ENCODE measurements at places on chromosomes 12 and 14.

DNA sequence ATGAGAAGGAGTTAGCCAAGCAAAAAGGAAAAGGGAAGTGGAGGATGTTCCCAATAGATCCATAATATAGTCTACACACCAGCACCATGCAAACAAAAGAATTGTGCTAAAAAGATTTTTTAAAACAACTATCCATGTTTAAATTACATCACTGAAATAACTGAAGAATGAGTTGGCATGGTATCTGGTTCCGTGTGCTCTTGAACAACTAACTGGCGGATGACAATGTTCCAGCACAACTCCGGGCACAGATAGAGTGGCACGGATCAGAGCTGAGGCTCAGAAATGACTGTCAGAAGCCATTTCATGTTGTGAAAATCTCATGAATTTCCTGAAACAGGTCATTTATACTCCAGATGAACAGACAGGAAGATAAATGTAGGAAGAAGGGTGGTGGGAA, 153.1 kb downstream of the HMGA2 start:
- no peak for DNase-seq

DNA sequence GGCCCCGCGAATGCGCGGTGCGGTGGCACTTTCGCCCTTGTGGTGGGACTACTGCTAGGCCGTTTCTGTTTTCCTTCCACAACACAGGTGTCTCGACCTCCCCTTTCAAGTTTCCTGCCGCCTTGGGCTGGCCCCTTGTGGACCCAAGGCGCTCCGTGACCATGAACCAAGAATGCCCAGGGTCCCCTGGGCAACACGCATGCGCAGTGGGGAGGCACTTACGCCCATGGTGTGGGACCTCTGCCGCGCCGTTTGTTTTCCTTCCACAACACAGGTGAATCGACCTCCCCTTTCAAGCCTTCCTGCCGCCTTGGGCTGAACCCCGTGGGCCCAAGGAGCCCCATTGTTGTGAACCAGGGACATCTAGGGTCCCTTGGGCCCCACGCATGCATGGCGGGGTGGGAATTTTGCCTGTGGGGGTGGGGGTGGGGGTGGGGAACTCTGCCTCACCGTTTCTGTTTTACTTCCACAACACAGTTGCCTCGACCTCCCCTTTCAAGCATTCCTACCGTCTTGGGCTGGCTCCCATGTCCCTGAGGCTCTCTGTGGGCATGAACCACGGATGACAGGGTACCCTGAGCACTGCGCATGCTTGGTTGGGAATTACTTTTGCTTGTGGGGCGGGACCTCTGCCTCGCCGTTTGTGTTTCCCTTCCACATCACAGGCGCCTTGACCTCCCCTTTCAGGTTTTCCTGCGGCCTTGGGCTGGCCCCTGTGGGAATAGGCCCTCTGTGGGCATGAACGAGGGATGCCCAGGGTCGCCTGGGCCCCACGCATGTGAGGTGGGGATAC, 355.1 kb downstream of the ALG10 start:
- no peak for DNase-seq

- DNase-seq = no peak
Observed at GRCh38 chr12:59904874-59905521, 309.2 kb downstream of the SLC16A7 start.

DNA sequence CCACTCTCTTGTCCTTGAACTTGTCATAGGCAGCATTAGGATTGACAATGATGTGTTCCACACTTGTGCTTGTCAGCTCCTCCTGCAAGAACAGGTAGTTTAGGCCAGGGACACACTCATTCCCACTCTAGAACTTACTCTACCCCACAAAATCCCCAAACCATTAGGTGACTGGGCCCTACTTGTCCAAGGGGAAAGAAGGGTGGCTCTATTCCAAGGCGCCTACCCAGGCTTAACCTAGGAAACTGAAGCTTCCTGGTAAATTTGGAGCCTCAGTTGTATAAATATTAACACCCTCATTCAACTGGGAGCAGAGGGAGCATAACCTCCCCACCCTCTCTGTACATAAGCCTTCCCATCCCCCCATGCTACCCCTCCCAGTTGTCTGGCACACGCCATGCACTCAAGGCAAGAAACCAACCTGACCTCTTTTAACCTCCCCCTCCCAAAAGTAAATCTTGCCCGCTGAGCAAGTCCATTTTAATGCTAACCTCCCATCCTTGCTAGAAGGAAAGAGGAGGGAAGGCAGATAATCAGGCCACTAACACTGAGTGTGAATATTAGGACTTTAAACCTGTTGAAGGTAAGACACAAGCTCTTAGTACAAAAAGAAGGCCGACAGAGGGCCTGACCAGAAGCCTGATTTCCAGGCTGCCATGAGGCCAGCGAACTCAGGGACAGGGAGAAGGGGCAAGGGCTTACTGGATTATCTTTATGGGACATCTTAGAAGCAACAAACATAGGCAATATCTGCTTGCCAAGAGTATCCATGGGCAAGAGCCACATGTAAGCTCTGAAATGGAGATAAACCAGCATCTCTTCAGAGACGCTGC, 11.0 kb downstream of the DCTN2 start:
- no peak for DNase-seq

DNA sequence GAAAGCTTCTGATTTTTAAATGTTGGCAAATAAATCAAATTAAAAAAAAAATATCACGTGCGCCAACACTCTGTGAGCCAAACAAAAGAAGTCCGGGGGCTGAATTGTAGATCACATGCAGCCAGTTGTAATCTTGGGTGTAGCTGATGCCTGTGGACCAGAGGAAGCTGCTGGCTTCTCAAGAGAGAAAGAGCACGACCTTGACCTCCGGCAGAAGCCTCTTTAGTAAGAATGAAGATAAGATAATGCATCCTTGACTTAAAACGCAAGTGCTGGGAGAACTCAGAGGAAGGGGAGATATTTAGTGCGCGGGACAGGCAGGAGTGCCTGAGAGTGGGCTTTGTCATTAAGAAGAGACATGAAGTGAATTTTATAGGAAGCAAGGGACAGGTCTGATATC, 162.8 kb upstream of the TBX3 start:
- DNase-seq = no peak

DNA sequence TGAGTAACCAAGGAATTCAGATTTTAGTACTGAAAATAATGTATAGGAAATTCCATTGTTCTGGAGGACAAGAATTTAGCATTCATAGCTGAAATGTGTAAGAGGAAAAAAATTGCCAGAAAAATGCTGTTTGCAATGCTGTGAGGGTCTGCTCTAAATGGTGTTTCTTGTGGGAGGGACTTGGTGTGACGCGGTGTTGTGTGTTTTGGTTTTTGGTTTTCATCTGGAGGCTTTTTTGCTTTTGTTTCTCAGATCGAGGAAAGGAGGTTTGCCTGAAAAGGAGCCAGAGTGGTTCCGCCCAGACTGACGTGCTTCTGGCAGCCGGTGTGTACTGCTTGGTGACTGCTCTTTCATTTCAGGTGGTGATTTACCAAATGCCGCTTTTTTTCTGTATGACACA, 211.8 kb upstream of the HMGA2 start:
- DNase-seq = no peak

DNA sequence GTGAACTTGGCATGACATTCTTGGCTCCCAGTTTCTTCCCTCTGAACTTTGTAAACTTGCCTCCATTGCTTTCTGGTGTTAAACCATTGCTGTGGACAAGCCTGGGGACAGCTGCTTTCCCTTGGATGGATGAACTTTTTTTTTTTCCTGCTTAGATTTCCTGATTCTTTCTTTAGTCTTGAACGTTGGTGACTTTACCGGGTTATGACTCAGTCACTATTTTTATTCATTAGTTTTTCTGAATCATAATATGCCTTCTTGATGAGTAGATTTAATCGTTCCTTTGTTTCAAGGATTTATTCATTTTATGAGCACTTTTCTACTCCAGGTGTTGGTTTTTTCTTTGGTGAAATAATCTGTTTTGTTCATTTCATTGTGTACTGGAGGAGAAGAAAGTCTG, 155.0 kb upstream of the RTL1 start:
- DNase-seq = peak; percentile 34

DNA sequence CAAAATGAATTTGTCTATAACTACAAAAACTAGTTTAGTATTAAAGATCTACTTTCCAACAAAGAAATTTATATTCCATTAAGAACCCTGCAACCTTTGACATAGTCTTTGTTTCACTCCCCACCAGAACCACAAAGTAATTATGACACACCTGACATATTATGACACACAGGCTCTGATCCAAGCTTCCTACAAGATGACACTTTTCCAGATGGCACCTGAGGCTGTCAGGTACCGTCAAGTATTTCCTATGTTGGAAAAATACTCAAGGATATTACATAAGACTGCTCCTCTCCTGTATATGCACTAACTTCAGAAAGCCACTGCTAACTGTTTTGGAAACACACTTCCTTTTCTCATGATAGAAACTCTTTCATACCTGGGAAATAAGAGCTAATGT, 38.9 kb downstream of the STXBP6 start:
- peak; percentile 35 for DNase-seq

DNA sequence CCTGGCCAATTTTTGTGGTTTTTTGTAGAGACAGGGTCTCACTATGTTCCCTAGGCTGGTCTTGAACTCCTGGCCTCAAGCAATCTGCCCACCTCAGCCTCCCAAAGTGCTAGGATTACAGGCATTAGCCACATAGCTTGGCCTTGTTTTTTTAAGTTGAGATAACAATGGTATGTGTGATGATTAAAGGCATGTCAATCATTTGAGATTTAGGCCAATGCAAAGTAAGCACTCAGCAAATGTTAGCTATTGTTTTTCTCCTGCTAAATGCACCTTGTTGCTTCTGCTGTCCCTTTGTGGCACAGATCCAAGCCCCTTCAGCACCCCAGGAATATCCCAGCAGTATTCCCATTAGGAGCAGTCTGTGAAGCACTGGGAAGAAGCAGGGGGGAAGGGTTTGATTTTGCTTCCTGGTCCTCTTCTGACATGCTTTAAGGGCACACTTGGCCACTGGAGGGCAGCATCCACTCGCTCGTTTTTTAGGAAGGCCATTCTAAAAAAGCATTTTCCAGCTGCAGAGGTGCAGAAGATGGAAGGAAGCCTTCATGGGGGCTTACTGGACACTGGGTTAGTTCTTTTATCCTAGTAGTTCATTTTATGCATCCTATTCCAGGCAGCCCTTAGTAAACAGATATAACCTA, 70.2 kb upstream of the ZFP36L1 start:
- peak; percentile 59 for DNase-seq

- DNase-seq = no peak
Observed at GRCh38 chr12:90585640-90586304, 369.2 kb downstream of the CCER1 start.

GRCh38 chr12:75823475-75823874, 208.1 kb downstream of the PHLDA1 start:
- no peak for DNase-seq

DNA sequence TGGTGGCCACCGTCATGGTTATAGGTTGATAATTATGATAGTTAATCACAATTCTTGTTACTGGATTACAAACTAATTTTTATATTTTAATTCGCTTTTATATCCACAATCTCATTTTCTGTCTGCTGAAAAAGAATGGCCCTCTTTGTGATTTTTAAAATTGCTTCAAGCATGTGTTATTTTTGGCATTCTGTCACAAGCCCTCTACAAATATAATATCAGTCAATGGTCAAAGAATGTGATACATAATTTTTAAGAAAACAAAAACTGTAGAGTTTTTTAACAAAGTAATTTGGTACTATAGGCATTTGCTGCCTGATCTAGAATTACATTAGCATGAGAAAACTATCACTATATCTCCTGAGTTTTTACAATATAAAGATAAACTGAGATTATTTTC, 352.0 kb upstream of the TMTC1 start:
- no peak for DNase-seq

DNA sequence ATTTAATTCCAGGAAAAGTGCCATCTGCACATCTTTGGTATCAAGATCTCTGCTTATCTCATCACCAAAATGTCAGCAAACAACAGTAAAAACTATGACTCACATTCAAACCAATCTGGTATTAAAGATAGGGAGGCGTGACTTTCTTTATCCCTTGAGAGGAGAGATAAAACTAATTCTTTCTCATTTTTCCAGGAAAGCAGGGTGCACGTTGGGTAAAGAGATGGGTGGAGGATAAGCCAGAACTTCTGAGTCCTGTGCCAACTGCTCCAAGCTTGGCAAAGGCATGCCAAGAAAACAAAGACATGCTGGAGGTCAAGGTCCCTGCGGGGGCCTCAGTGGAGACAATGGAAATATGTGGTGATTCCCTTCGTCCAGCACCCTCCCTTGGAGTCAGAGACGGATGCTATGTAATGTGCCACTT, 225.8 kb upstream of the PLXNC1 start:
- DNase-seq = no peak

DNA sequence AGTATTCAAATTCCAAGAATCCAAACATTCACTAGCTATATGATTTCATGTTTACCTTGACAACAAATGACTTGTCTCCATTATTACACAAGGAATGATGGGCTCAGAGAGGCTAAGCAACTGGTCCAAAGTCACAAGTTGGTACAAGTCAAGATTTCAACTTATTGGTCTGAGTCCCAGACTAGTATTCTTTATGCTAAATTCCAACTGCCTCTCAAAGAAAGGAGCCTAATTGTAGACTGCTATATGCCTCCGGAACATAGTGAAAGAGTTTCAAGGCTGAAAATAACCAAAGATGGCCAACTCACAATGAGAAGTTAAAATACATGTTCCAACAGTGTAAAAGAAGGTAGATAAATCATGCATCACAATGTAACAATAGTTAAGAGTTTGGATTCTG, 7.5 kb downstream of the BTG1 start:
- DNase-seq = peak; percentile 81

DNA sequence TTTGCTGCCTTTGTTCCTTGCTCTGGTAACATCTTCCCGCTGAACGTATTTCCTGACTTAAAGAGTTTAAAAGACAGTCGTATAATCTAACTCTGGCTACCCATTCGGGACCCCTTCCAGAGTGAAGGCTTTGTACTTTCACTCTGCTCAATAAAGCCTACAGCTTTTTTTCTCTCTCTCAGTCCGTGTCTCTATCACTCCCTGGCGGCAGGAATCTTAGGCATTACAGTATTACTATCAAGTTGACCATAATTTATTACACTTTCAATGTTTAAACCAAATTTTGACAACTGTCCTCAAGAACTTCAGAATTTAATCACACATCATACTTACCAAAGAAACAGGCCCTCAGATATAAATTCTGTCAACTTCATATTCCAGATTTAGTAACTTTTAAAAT, 967.9 kb downstream of the FSCB start:
- DNase-seq = no peak

DNA sequence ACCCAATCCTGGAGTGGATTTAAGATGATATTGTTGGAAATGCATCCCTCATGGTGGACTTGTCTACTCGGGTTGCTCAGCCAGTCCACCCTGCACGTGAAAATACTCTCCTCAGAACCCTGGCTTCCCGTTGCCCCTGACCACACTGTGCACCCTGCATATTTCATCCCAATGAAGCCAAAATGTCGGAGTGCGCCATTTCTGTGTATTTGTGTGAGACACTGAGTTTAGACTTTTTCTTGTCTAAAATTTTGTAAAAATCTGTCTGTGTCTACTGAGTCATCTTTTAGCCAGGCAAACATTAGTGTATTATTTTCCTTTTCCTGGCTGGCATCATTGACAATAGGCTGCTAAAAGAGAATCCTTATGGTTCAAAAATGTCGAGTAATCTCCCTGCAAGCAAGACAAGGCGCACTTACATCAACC, 485 bp upstream of the PNMA1 start:
- DNase-seq = no peak

All from mammary epithelial cell (primary cell).